ENCODE measurements at places on chromosomes 11 and 22.

- no peak for DNase-seq
Measured at GRCh38 chr22:24112188-24112587, 69.1 kb upstream of the SUSD2 start.

DNA sequence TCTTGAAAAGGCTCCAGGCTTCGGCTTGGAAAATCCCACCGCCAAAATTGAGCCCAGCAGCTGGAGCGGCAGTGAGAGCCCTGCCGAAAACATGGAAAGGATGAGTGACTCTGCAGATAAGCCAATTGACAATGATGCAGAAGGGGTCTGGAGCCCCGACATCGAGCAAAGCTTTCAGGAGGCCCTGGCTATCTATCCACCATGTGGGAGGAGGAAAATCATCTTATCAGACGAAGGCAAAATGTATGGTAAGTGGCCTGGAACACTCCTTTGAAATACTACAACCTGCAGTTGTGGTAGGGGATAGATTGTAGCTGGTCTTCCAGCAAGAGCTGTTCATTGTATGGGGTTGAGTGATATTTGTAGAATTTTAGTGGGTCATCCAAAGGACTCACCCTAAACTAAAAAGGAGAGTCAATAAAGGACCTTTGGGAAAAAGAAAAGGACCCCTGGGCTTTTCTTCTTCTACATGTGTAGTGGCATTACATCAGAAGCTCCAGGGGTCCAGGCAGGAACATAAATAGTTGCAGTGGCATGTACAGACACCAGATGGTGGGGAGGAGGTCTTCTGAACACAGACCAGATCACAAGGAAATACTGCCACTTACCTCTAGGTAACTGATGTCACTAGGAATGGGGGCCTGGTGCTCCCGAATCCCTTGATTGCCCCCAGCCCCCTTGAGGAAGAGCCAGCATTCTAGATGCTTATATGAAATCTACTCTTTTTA is 90.1 kb downstream of the TEAD1 start:
- no peak for DNase-seq

DNA sequence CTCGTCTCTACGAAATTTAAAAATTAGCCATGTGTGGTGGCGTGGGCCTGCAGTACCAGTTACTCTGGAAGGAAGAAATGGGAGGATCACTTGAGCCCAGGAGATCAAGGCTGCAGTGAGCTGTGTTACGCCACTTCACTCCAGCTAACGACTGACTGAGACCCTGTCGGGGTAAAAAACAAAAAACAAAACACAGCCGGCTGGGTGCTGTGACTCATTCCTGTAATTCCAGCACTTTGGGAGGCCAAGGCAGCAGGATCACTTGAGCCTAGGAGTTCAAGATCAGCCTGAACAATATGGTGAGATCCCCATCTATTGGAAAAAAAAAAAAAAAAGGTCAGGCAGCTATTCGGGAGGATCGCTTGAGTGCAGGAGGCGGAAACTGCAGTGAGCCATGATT is 2.4 kb downstream of the PAFAH1B2 start:
- DNase-seq = no peak

DNA sequence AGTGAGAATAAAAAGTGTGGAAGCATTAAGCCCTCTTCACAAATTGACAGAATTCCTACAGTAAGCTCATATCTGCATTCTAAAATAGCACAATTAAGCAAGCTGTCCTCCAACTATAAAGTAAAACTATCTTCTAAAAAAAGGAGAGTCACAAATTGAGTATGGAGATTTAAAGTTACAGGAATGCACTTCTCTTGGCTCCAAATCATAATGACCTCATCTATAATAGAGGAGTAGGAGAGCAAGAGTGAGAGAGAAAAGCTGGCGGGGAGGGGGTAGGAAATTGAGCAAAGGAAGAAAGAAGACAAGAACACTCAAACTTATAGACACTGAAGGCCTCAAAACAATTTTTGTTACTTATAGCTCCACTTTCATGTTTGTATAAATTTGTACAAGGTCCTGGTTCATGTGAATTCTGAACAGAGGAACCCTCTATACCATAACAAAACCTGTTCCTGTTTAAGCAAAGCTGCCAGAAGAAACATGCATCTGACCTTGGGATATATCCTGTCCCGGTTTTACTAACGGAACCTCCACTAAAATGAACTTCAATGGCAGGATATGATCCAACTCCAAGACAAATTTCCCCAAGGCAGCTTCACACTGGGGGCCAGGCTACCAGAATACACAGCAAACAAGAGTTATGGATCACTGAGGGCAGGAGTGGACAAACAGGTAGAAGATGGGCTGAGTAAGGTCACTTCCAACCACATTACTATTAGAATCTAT is 37.2 kb downstream of the SLC35F2 start:
- no peak for DNase-seq

DNA sequence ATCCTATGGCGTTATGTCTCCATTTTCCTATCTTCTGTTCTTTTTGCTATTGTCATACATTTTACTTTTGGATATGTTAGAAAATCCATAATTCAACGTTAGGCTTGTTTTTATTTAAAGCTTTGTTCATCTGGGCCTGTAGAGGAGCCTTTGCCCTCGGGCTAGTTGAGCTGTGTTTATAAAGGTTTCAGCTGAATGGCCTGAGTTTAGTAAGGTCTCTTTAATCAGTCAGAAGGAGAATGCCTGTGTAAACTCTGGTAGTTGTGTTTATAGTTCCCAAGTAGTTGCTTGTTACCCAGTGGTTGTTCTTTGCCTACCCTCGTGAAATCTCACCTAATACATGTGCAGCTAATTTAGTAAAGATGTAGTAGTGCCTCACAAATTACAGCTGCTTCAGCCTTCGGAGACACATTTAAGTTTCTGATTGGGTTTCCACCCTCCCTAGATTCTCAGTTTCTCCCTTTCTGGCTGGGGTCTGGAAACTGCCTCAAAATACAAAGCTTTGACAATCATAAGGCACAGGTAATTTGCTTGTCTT is 33.1 kb downstream of the MTMR3 start:
- DNase-seq = no peak

- no peak for DNase-seq
Measured at GRCh38 chr11:132122735-132123134, 752.3 kb downstream of the NTM start.

- DNase-seq = no peak
Measured at GRCh38 chr11:117232911-117233409, 489 bp downstream of the RNF214 start.

DNA sequence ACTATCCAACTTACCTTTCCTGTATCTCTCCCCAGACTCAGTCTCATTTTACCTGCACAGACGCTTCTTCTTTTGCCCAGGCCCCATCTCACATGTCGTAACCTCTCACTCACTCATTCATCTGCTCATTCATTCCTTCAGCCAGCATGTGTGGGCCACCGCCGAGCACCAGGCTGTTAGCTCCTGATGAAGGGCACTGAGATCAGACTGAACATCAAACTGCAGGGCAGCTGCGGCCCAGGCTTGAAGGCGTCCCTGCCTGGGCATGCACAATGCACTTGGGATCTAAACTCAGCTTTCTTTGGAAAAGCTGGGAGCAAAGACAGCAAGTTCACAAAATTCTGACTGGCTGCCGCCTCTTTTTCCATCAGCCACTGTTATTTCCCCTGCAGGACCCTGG is 1456.3 kb downstream of the BRD1 start:
- DNase-seq = no peak

- no peak for DNase-seq
Measured at GRCh38 chr11:117606790-117607189, 190.2 kb downstream of the DSCAML1 start.

DNA sequence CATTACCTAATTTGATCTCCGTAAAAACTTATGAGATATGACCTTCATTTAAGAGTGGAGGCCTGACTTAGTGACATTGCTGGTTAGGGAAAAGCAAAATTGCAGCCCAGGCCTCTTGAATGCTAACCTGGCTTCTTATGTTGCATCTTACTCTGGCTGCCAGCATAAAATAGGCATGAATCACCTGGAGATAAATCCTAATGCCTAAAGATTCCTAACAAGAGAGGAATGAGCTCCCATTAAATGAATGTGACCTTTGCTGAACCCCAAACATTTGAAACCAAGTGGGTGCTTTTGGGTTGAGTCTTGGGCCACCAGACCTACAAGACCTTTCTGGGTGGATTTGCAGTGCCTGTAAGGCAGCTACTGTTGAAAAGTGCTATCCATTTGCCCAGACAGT is 1145.6 kb upstream of the TENM4 start:
- no peak for DNase-seq

DNA sequence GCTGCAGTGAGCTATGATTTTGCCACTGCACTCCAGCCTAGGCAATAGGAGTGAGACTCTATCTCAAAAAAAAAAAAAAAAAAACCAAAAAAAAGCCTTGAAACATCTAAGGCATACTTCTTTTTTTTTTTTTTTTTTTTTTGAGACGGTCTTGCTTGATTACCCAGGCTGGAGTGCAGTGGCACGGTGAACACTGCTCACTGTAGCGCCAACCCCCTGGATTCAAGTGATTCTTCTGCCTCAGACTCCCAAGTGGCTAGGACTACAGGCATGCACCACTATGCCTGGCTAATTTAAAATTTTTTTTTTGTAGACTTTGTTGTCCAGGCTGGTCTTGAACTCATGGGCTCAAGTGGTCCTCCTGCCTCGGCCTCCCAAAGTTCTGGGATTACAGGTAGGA is 19.5 kb downstream of the ARFGAP3 start:
- no peak for DNase-seq

All from activated T-helper 1 cell treated with anti-CD3 and anti-CD28 coated beads, Interleukin-2, amount 50 U/mL, for 16 hours (primary cell).